ENCODE measurements at places on chromosomes 6 and 20. TPM values are rescaled to one million over a fixed set of nuclear protein-coding genes. Genes with fewer than 3 reads are reported as not detected.
A peak's percentile ranks its signal among the peaks of the same experiment; 100 is the strongest.

LATS1 gene
- 25.9 TPM for polyA plus RNA-seq

DNA sequence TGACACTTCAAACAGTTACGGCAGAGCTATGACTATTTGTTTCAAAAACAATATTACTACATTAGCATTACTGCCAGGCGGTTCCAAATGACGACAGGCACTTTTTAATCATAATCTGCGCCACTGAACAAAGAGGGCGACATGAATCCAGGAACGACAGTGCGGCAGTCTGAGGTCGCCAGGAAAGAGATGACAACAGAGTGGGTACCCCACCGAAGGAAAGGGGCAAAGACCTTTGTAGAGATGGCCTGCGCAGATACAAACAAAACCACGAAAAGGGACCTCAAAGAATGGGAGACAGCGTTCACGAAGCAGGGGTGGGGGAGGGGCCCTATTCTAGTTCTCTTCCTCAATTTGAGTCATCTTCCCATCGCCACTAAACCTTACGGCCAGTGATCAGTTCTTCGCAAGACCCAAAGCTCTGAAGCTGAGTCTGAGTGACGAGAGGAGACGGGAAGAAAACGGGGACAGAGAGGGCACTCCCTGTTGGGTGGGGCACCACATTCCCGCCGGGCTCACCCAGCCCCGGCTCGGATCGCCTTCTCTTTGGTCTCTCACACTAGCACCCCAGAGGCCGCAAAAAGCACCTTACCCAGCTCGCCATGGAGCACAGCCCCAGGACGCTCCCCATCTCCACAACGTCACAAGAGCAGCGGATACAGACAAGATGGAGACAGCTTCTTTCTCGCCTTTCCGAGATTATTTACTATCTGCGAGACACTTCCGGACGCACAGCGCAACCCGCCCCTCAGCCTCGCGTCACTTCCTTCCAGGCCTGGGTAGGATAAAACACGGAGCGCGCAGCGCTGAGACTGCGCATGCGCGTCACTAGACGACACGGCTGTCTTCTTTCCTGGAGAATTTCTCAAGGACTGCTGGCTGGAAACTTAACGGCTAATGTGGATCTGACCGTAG lies at the start of gene SERINC1:
TSS of gene SERINC1 (minus strand) at position 701 of the 915 bp plus-strand sequence. CDS start at position 631, 70 bp downstream.
- peak; percentile 92 for DNase-seq

GRCh38 chr6:46972531-46972930 lies 50.8 kb upstream of the ADGRF5 start:
- no peak for DNase-seq

COL19A1 gene
- 3.3 TPM for polyA plus RNA-seq

DNA sequence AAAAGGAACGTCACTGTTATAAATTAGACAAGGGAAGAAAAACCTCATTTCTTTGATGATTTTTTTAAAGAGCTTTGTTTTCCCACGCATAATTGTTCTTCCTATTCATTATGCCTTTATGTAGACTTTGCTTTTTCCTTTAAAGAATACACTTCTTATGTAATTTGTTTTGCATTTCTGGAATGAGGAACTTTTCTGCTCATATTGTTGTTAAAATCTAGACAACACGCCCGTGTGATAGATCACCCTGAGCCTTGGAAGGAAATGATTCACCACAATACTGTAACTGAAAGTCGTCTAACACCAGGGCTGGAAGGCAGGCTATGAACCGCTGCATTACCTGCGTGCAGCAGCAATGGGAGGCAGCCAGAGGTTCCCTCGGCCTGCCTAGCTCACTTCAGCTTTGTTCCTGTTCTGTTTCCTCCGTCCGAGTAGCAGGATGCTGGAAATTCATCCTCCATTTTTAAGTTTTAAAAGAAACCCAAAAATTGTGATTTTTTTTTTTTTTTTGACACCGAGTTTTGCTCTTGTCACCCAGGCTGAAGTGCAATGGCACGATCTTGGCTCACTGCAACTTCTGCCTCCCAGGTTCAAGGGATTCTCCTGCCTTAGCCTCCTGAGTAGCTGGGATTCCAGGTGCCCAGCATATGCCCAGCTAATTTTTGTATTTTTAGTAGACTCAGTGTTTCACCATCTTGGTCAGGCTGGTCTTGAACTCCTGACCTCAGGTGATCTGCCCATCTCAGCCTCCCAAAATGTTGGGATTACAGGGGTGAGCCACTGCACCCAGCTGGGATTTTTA lies 49.6 kb upstream of the ZNF217 start:
- no peak for DNase-seq

DNA sequence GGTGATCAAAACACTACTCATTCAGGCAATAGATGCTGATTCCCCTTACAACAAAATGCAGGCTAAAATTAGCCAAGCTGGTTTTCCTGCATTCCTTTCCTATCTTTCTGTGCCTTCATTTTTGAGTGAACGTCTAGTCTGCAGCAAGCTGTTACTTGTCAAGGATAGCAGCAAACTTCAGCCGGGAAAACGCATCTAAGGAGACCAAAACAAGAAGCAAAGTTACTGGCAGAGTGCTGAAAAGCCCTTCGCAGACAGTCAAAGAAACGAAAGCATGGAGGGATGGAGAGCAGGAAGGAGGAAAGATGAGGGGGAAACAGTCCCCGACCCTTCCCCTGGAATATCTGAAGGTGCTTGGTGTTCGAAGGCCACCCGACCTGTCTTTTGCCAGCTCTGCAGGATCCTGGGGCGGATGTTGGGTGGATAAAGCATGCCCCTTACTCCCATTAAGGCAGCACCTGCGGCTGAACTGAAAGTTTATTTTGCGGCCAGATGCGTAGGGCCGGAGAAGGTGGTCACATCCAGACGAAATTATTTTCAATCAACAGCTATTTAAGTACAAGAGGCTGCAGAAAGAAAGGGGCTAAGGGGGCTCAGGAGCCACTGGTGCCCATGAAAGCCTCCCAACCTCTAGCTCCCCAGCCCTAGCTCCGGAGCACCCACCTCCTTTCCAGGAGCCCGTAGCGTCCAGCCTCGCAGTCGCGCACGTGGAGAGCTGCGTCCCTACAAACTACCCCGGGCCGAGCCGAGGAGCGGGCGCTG lies 538 bp downstream of the FERMT1 start:
- DNase-seq: peak; percentile 34

SLC17A3 gene
- polyA plus RNA-seq: 1.2 TPM

GRCh38 chr6:15739867-15740266 lies 77.0 kb upstream of the DTNBP1 start:
- no peak for DNase-seq

GRCh38 chr6:70280400-70280853 lies 22.5 kb downstream of the COL9A1 start:
- DNase-seq: no peak

GRCh38 chr6:97557355-97557754 lies 274.3 kb upstream of the MMS22L start:
- DNase-seq: no peak

DNA sequence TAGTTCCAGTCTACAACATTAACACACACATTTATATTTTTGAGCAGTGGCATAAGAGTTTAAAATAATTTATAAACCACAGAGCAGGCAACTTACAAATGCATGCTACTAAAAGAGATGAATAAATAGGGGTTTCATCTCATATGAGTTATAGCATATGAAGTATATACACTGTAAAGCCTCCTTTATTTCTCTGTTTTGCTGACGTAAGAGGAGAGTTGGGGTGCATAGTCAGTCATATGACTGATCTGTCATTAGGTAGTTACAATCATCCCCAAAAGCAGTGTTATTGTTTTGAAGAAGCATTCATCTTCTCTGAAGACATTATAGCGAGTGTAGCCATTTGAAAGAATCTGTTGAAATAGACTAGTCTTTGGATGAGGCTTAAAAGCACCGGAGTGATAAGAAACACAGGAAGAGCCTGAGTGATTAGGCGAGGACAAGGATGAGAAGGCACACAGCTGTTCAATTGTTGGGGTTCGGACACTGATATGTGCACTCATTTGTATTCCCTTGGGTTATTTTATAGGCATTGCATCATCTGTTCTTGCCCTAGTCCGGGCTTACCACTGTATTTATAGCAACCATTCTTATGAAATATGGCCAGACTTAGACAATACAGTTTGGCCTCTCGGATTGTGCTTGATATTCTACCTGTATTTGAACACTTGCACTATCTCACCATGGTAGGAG lies 325.7 kb downstream of the SAMD5 start:
- DNase-seq: no peak

DNA sequence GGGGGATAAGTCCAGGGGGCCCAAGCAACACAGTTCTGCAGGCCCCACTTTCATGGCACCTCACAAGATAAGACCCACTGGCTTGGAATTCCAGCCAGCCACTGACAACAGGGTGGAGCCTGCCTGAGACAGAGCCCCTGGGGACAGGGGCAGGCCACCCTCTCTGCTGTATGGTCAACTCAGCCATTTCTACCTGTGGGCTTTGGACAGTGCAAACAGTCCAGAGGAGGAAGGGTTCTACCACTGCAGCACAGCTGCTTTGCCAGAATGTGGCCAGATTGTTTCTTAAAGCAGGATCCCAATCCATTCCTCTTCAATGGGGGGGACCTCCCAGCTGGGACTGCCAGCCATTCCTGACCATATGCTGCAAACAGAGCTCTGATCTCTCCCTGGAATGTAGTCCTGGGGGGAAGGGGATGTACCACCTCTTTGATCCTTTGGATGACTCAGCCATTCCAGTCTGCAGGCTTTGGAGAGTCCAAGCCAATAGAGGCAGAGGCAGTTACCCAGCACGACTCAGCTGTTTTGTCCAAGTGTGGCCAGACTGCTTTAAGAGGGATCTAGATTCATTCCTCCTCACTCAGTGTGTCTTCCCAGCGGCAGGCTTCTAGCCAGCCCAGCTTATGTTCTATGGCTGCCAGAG lies 842.2 kb downstream of the EPHA7 start:
- no peak for DNase-seq

DNA sequence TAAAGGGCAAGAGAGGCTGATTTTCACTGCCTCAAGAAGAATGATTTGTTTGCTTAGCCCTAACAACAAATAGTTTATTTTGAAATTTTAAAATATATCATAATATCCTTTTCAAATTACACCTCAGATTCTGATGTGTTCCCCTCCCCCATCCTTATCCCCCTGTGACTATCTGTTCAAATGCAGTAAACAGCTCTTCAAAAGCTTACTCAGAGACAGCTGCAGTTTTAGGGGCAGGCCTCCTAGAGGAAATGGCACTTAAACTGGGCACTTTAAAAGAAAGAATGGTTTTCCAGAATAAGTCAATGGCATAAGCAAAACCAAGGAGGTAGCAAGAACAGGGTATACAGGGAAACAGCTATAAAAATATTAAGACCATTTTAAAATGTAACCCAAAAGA lies 118.6 kb upstream of the UST start:
- no peak for DNase-seq

Measured in left renal cortex interstitium (tissue), 4 donors.